ENCODE measurements at places on chromosomes 12 and 14.

- H3K27ac ChIP-seq = no peak overlapping the region
- H3K4me1 ChIP-seq = no peaks in the 10 kb centered on the region
- H3K4me3 ChIP-seq = no peak overlapping the region
- no peaks in the 10 kb centered on the region for H3K36me3 ChIP-seq
These were observed 81.1 kb downstream of the ZFP36L1 start for GRCh38 chr14:68711561-68712309.

DNA sequence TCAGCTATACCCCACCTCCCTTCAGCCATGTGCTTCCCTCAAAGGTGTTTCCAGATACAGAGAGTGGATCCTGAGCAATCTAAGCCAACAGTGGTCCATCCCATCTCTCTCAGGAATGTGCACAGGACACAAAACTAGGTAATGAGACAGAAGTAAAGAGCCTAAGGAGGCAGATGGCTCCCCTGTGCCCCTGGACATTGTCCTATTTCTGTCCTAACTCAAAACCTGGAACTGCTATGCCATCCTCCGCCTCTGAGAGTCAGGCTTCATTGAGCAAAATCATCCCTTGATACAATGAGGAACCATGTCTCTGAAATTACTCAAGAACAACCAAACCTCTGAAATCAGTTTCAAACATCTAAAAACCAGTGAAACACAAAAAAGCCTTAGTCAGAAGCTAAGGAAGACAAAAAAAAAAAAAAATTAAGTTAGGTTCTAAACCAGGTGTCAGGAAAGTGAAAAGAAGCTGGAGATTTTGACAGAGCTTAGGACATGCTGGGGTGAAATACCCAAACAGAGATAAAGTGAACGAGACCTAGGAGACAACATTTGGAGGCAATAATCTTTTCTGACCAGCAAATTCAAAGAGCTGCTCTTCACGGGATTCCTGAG, 200.3 kb upstream of the PLEKHG7 start:
- H3K27ac ChIP-seq = no peak overlapping the region
- no peaks in the 10 kb centered on the region for H3K36me3 ChIP-seq
- H3K4me1 ChIP-seq = no peaks in the 10 kb centered on the region
- no peaks in the 10 kb centered on the region for H3K27me3 ChIP-seq
- H3K4me3 ChIP-seq = no peak overlapping the region

- no peak for DNase-seq
- H3K27me3 ChIP-seq = no peaks in the 10 kb centered on the region
- H3K4me1 ChIP-seq = no peaks in the 10 kb centered on the region
These were observed 909.1 kb downstream of the TRHDE start for GRCh38 chr12:73181244-73181643.

DNA sequence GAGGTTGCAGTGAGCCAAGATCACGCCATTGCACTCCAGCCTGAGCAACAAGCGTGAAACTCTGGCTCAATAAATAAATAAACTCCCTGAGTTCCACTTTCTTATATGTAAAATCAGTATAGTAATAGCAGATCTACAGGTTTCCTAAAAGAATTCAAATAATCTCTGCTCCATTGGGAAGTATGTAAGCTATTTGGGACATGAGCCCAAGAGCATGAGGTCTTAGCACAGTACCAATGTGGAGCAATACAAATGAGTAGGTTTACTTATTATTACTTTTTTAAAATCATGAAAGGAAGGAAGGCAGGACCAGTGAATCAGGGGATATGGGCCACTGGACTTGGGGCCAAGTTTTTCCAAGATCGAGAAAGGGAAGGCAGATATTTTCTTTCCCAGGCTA, 216.9 kb upstream of the DIO2 start:
- no peak overlapping the region for H3K4me3 ChIP-seq
- no peak overlapping the region for H3K27ac ChIP-seq
- no peaks in the 10 kb centered on the region for H3K36me3 ChIP-seq
- no peaks in the 10 kb centered on the region for H3K27me3 ChIP-seq
- H3K4me1 ChIP-seq = peaks cover 20% of the 10 kb centered on the region
- DNase-seq = no peak

- DNase-seq = no peak
- no peak overlapping the region for H3K27ac ChIP-seq
- H3K4me3 ChIP-seq = no peak overlapping the region
- H3K4me1 ChIP-seq = no peaks in the 10 kb centered on the region
These were observed 13.1 kb upstream of the DAAM1 start for GRCh38 chr14:59175404-59175803.

GRCh38 chr12:77842430-77842829, 11.7 kb downstream of the NAV3 start:
- no peak overlapping the region for H3K4me3 ChIP-seq
- H3K4me1 ChIP-seq = peaks cover 25% of the 10 kb centered on the region
- no peak overlapping the region for H3K27ac ChIP-seq
- no peaks in the 10 kb centered on the region for H3K36me3 ChIP-seq
- H3K27me3 ChIP-seq = no peaks in the 10 kb centered on the region
- no peak for DNase-seq

GRCh38 chr12:4025181-4026019, 152.2 kb upstream of the PARP11 start:
- H3K4me1 ChIP-seq = peaks cover 2% of the 10 kb centered on the region
- no peaks in the 10 kb centered on the region for H3K36me3 ChIP-seq
- no peaks in the 10 kb centered on the region for H3K27me3 ChIP-seq
- H3K27ac ChIP-seq = no peak overlapping the region

GRCh38 chr14:33747749-33748148, 203.1 kb downstream of the EGLN3 start:
- no peak for DNase-seq
- H3K36me3 ChIP-seq = no peaks in the 10 kb centered on the region
- no peaks in the 10 kb centered on the region for H3K4me1 ChIP-seq
- H3K4me3 ChIP-seq = no peak overlapping the region

- H3K27ac ChIP-seq = no peak overlapping the region
- no peaks in the 10 kb centered on the region for H3K27me3 ChIP-seq
- DNase-seq = no peak
- H3K36me3 ChIP-seq = no peaks in the 10 kb centered on the region
- H3K4me3 ChIP-seq = no peak overlapping the region
These were observed 287.5 kb downstream of the NELL2 start for GRCh38 chr12:44588651-44589050.

DNA sequence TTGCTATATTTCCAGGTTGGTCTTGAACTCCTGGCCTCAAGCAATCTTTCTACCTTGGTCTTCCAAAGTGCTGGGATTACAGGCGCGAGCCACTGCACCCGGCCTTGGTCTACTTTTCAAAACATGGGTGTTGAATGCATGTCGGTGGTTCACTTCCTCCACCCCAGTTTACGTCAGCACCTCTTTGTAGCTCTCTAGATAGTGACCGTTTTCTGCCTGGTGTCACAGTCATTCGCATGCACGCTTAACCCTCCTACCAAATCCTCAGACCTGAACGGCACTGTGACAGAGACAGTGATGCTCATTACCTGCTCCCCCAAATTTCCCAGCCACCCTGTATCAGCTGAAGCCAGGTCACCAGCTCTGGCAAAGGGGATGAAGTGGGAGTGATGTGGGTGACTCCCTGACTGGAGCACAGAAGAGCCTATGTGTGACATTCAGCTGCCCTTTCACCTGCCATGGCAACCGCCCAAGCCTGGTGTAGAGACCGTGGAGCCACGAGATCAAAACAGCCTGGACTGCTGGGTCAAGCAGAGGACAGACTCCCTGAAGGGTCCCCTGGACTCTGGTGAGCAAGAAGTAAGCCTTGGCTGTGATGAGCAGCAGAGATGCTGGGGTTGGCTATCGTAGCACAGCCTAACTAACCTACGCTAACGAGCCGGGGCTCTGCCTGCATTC, 66.2 kb upstream of the GPR68 start:
- no peaks in the 10 kb centered on the region for H3K27me3 ChIP-seq
- no peak overlapping the region for H3K4me3 ChIP-seq
- H3K27ac ChIP-seq = no peak overlapping the region
- no peaks in the 10 kb centered on the region for H3K4me1 ChIP-seq
- H3K36me3 ChIP-seq = peaks cover 78% of the 10 kb centered on the region
- no peak for DNase-seq

DNA sequence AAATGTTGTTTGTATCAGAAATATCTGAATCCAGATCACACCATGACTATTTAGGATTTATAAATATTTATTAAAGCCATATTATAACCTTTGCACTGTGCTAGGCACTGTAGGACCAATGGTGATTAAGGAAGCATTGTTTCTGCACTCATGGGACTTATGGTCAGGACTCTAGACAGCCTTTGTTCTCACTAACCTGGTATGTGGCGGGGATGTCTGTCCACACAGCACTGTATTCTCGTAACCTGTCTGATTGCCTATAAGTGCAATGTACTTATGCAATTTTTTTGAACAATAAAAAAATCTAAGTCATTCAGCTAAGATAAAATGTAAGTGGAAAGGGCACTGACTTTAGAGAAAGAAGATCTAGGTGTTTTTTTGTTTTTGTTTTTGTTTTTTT, 6.7 kb upstream of the SSPN start:
- no peak overlapping the region for H3K4me3 ChIP-seq
- H3K36me3 ChIP-seq = no peaks in the 10 kb centered on the region
- DNase-seq = no peak
- H3K27ac ChIP-seq = no peak overlapping the region

DNA sequence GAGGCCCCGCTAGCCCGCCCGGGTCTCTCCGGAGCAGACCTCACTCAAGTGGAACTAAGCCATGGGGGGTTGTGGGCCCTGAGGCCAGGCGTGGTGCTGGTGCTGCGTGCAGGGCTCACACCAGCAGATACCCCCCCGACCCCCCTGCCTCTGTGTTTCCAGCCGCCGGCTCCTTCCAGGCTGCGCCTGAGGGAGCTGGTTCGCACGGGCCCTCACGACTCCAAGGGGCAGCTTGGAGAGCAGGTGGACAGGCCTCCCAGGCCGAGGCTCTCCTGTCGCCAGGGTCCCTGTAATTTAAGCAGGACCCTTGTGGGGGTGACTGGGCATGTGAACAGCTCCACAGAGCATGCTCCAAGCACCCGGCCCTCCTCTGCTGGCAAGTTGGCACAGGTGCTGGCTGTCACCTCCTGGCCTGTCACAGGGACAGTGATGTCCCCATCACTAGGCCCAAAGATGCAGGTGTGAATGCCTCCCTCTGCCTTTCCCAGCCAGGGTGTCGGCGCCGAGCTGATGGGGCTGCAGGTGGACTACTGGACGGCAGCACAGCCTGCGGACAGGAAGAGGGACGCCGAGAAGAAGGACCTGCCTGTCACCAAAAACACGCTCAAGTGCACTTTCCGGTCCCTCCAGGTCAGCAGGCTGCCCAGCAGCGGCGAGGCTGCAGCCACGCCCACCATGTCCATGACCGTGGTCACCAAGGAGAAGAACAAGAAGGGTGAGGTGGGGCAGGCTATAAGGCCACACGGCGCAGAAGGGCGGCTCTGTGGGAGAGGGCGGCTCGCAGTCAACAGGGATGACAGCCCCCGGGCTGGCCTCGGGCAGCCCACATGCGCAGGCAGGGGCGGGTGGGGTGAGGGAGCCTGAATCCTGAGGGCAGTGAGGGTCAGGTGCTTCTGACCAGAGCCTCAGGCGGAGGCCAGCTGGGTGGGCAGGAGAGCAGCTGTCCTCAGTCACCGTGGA, 5.9 kb upstream of the TEX22 start:
- H3K27me3 ChIP-seq = no peaks in the 10 kb centered on the region
- peak; percentile 70 for DNase-seq
- H3K27ac ChIP-seq = no peak overlapping the region
- H3K36me3 ChIP-seq = no peaks in the 10 kb centered on the region
- no peaks in the 10 kb centered on the region for H3K4me1 ChIP-seq

DNA sequence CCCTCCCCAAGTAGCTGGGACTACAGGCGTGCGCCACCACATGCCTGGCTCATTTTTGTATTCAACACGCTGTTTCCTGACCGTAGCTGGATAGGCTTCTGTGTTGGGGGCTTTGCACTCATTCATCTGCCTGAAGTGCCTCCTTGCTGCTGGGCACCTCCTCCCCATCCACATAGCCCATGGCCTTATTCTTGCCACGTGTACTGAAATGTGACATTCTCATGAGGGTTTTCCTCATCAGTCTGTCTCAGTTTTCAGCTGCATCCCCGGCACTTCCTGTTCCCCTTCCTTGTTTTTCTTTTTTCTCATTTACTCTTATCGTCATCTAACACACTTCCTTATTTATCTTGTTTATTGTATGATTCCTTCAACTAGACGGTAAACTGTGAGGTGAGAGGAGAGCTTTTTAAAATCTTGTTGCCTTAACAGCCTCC, 36.6 kb downstream of the RCOR1 start:
- peaks cover 15% of the 10 kb centered on the region for H3K36me3 ChIP-seq
- H3K27ac ChIP-seq = no peak overlapping the region
- H3K4me1 ChIP-seq = peaks cover 9% of the 10 kb centered on the region
- H3K27me3 ChIP-seq = no peaks in the 10 kb centered on the region
- H3K4me3 ChIP-seq = no peak overlapping the region
- DNase-seq = no peak

DNA sequence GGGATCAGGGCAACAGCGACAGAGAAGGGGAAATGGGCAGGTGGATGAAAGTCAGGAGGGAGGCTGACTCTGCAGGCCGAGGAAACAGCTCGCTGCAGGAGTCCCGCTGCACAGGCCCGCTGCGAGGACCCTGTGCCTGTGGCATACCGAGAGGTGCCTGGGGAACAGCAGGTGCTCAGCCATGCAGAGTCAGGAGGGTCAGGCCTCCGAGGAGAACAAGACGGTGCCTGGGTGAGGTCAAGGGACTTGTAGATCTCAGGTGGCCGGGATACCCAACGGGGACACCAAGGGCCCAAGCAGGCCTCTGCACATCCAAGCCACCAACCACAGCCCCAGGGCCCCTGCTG, 67.5 kb downstream of the NCOR2 start:
- DNase-seq = no peak
- H3K27ac ChIP-seq = peak overlapping the region; percentile 85
- H3K4me3 ChIP-seq = no peak overlapping the region

DNA sequence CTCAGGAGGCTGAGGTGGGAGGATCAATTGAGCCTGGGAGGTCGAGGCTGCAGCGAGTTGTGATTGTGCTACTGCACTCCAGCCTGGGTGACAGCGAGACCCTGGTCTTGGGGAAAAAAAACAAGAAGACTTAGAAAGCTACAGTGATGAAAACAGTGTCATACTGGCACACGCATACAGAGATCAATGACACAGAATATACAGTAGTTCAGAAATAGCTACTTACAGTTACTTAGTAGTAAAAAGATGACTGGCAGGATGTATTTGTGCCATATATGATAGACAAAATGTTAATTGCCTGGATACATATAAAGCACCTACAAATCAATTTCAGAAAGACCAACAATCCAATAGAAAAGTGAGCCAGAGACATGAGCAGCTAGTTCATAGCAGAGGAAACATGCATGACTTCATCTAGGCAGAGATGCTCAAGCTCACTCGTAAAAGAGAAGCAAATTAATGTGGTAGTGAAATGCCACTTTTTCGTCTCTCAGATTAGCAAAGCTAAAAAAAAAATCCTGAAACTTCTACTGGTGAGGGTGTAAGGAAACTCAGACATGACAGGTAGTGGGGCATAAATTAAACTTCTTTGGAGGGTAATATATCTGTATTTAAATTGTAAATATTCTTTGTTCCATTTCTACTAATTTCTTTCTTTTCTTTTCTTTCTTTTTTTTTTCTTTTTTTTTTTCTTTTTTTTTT, 2.5 kb upstream of the ALDH2 start:
- no peak for DNase-seq
- no peak overlapping the region for H3K4me3 ChIP-seq
- H3K27me3 ChIP-seq = no peaks in the 10 kb centered on the region
- peaks cover 6% of the 10 kb centered on the region for H3K4me1 ChIP-seq
- H3K36me3 ChIP-seq = no peaks in the 10 kb centered on the region
- H3K27ac ChIP-seq = no peak overlapping the region
